CD4-positive, alpha-beta T cell treated with Interleukin-17A for 4 hours (primary cell): ENCODE measurements at places on chromosomes 12 and 14.
A peak's percentile ranks its signal among the peaks of the same experiment; 100 is the strongest.

GRCh38 chr14:96938946-96939345 lies 141.8 kb downstream of the VRK1 start:
- no peak for DNase-seq

GRCh38 chr14:45990252-45990651 lies 661.3 kb downstream of the RPL10L start:
- DNase-seq: no peak

DNA sequence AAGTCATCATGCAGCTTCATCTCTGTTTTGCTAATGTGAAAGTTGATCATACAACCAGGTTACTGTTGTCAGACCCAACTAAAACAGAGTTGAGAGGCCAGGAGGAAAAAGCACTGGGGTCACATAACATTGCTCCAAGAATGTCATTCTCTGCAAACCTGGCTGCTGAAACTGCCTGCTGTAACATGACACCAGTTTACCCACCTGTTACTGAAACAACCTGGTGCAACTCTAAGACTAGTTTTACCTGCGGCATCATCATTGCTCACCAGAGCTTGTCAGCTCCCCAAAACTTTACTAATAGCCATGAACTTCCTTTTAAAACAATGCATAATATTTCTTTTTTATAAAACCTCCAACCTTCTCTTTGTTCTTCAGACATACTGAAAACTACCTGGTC lies 30.7 kb upstream of the DEGS2 start:
- no peak for DNase-seq

- no peak for DNase-seq
Measured at GRCh38 chr12:113374823-113375428, 16.5 kb downstream of the PLBD2 start.

- no peak for DNase-seq
Measured at GRCh38 chr14:100542619-100543205, 44.5 kb downstream of the BEGAIN start.

DNA sequence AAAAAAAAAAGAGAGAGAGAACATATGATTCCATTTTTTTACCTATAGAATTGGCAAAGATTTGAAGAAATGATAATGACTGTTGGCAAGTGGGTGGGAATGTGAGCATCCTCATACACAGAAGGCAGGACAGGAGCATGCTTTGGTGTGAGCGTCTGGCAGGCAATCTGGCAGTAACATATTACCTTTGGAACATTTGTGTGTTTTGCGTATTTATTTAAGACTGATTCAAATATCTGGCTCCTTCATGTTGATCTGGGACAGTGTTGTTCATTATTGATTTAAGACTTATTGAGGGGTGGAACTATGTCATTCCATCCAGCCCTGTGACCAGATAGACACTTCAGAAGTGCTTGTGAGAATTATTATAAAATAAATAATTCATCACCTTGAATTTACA lies 53.1 kb downstream of the PPP1R36 start:
- no peak for DNase-seq

DNA sequence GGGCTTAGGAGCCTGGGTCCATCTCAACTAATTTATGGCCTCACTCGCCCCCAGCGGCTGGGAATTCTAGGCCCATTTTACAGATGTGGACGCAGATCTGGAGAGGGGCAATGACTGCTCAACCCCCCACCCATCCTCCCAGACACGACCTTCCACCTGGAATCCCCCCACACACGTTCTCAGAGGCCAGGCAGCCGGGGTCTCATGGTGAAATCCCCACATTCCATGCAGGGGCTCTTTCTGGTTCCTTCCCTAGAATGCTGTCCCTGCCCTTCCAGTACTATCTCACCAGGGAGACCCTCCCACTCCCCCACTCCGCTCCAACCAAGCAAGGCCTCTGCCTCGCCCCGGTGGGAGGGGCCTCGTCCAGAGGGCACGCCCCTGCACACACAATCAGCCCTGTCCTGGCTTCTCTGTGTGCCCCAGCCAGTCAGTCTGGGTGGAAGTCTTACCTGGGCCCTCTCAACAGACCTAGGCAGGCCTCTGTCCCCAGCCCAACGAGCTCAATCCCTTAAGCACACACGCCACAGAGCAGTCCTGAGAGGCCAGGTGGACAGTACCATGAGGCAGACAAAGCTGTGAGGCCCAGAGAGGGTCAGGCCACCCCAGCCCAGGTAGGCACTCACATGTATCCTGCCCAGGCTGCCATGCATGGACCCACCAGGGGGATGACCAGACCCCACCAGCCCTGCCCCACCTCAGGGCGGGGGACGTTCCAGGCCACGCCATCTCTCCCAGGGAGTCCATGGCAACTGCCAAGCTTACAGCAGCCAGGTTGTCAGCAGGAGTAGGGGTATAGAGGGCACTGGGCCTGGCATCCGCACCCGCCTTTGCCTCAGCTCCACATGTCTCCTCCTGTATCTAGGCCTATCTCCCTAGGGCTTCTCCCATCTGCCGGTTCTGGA lies 1.3 kb upstream of the ANKRD9 start:
- peak; percentile 51 for DNase-seq

- DNase-seq: no peak
Measured at GRCh38 chr12:25830456-25830855, 128.0 kb upstream of the RASSF8 start.

DNA sequence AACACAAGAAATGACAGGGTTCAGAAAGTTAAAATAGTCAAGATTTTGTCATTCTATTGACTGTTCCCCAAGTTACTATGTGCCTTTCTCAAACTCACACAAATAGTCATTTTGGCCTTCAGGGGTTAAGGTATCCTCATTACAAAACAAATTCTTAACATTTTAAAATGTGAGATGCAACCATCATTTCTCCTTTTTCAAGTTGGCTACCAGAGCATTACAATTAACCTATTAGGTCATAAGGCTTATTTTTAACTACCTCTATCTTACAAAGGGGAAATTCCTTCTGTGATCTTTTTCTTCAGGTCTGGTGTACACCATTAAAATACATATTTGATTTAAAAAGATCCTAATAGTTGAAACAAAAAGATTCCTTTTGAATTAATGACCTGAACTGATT lies 61.2 kb downstream of the SLC38A1 start:
- DNase-seq: no peak

DNA sequence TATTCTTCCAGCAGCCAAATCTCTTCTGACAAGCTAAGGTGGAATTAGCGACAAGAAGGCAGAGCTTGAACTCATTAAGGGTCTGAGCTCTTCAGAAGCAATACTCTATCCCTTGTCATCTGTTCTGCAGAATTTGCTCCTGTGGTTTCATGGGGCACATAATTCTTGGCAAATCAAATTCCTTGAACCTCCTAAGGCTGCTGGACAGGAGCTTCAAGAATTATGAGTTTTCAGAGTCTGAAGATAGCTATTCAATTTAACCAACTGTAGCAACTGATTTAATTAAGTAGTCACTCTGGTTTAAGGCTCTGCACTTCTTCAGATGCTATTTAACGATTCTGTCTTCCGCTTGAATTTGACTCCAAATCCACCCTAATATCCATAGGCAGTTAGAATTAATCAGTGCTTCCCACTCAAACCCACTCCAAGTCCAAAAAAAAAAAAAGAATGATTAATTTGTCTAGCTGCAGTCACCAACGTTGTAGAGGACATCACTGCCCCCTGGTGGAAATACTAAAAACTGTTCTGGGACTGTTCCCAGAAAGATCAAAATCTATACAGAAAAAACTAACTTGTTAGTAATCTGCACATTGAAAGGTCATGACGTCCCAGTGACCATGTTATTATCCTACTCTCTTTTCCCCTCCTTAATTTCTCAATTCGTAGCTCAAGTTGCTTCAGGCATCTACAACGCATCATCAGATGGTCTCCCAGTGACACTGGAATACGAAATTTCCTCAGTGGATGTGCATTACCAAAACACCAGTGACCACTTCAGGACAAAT lies 169.9 kb downstream of the KIF21A start:
- peak; percentile 13 for DNase-seq

- no peak for DNase-seq
Measured at GRCh38 chr12:78494911-78495310, 369.7 kb upstream of the SYT1 start.

GRCh38 chr12:27083861-27084394 lies 1.6 kb upstream of the C12orf71 start:
- no peak for DNase-seq
